Activated naive CD4-positive, alpha-beta T cell treated with Interleukin-2 at 50 U/mL for 16 hours (primary cell): ENCODE measurements at places on chromosomes 6 and 20.

DNA sequence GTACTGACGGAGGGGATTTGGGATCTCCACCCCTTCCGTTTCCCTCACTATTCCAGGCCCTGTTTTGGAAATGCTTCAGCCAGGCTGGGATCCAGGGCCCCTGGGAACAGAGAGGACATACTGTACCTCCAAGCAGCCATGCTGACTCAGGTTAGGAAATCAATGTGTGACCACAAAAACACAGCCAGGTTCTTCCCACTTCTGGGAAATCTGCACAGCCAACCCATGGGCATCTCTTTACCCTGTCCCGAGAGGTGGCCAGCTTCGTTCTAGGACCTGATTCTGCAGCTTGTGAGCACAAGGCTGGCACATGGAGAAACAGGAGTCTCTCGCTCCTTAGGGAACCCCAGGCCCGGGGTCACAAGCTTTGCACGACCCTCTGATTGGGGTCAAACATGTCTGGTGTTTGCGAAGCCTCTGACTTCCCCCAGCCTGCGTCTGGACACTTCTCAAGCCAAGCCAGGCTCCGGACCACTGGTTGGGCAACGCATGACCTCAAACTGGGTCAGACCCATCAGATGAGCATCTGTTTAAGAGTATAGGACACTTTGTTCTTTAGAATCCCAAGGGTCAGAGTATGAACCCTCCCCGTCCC is 8.3 kb upstream of the TTPAL start:
- no peak for DNase-seq

DNA sequence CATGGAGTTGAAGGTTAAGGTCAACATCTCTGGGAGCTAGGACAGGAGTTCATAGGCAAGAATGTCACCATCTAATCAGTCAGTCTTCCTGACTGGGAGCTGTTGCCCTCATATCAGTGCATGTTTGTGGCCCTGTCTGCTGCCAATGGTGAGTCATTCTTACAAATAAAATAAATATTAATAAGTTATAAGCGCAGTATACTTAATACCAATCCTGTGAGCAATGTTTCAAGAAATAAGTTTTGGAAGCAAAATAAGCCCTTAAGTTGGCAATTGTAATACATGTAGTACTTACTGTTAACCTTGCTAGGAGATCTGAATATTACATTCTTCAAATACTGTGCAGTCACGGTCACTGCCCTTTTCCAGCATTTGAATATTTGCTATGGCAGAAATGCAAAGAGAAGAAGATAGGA is 20.2 kb upstream of the MDGA1 start:
- DNase-seq, result no peak

- DNase-seq, result no peak
Observed at GRCh38 chr6:10395171-10395703, 19.6 kb downstream of the TFAP2A start.

GRCh38 chr6:168400037-168400436 is 40.9 kb upstream of the SMOC2 start:
- DNase-seq, result no peak
